Temporal lobe (tissue), 4 donors: ENCODE measurements at places on chromosomes 13 and 19. TPM values are rescaled to one million over a fixed set of nuclear protein-coding genes. Genes with fewer than 3 reads are reported as not detected.

Gene MBD3L3
- not detected for total RNA-seq

Gene SLC5A5
- total RNA-seq: 1.5 TPM

Gene GPC5
- 4.7 TPM for total RNA-seq

Gene NALCN
- total RNA-seq: 27.8 TPM

Gene PRTN3
- total RNA-seq: 1.5 TPM

Gene CALR3
- total RNA-seq: not detected

Gene GRIK5
- 37.1 TPM for total RNA-seq

Gene DHRS12
- total RNA-seq: 3.4 TPM

Gene SRRM5
- not detected for total RNA-seq

Gene PSG5
- not detected for total RNA-seq

Gene CGB1
- total RNA-seq: not detected

Gene CYP4F2
- not detected for total RNA-seq

Gene RNF17
- total RNA-seq: not detected

Gene ZNF350
- 14.0 TPM for total RNA-seq

Gene ERICH6B
- total RNA-seq: 0.25 TPM
